ENCODE measurements at places on chromosomes 11 and 22.

DNA sequence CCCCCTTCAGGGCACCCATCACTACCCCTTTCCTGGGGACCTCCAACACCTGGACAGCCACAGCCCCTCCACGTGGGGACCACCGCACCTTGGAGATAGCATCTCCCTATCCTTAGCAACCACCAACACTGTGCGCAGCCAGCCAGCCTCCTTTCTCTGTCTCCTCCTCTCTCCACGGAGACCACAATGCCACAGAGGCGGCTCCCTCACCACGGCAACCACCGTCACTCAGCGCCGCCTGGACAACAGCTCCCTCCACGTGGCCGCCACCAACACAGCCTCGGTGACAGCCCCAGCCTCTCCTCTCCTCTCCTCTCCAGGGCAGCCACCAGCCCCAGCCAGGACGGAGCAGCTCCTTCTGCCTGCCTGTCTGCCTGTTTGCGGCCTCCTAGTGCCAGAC lies 10.5 kb downstream of the ELFN2 start:
- DNase-seq, result no peak

DNA sequence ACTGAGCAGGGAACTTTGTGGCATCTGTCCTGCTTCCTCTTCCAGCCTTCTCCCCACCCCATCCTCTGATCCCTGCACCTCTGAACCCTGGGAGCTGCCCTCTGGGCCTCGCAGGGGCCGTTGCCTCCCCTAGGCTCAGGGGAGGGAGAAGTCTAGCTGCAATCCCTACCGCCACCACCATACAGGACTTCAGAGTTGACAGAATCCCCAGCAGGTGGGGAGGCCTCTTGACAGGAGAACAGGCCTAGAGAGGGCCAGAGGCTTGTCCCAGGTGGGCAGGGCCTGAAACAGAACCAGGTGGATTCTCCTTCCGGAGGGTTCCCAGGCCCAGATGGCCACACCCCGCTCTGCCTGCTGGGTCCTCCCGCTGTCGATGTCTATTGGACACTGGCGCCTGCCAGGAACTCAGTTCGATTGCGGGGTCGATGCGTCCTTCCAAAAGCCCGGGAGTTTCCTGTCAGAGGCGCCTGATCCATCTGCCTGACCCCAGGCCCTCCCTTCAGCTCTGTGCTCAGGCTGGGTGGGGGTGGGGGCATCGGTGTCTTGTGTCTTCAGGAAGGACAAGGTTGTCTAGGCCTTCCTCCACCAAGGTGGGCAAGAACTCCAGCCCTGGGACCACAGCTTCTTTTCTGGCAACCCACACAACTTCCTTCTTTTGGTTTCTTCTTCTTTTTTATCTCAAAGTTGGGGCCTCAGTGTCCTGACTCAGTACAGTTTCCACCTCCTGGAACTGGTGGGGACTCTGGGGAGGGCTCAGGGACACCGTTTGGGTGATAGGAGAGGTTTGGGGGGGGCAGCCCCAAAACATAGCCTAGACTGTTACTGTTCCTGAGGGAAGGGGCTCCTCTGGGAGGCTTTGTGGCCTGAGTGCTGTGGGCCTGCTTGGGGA lies 6.4 kb downstream of the STARD10 start:
- DNase-seq, result peak; percentile 49

GRCh38 chr11:111303461-111303860 lies 5.1 kb downstream of the POU2AF3 start:
- DNase-seq, result no peak

GRCh38 chr11:31529701-31530100 lies 20.1 kb downstream of the ELP4 start:
- no peak for DNase-seq

DNA sequence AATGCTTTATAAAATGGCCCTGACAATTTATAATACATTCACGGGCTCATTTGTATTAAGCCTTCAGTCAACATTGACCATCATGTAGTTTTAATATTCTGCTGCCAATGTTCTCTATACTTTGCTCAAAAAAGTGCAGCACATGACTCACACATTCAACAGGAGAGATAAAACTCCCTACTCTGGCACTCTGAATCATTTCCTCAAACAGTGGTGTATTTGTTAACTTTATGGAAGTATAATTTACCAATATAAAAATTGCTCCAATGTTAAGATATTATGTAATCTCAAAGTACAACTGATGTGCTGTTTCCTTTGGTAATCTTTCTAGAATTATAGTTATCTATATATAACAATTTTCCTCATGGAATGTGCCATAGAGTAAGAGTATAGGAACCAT lies 39.9 kb downstream of the MAML2 start:
- no peak for DNase-seq

GRCh38 chr11:126510621-126511370 lies 155.3 kb downstream of the ST3GAL4 start:
- no peak for DNase-seq

GRCh38 chr11:1757861-1758610 lies 5.7 kb downstream of the CTSD start:
- DNase-seq, result no peak

- no peak for DNase-seq
Observed at GRCh38 chr22:21022507-21022906, 7.5 kb downstream of the P2RX6 start.

DNA sequence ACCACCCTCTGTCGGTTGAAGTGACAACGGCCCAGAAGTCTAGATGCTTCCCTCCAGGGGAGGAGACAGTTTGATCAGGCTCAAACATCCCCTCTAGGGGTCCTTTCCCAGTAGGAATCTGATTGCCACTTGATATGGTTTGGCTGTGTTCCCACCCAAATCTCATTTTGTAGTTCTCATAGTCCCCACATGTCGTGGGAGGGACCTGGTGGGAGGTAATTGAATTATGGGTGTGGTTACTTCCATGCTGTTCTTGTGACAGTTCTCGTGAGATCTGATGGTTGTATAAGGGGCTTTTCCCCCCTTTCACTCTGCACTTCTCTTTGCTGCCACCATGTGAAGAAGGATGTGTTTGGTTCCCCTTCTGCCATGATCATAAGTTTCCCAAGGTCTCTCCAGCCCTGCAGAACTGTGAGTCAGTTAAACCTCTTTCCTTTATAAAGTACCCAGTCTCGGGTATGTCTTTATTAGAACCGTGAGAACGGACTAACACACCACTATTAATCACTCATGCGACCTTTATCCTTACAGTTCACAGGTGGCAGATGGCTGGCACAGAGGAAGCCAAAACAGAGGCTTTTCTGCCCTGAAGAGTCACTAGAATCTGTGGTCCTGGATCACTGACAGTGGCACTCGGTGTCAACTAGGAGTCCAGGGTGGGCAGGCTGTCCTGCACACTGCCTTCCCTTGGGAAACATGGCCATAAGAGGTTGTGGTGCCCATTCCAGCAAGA lies 21.6 kb downstream of the ASPHD2 start:
- peak; percentile 21 for DNase-seq

- no peak for DNase-seq
Observed at GRCh38 chr22:17984114-17984513, 40.2 kb downstream of the MICAL3 start.

- DNase-seq, result no peak
Observed at GRCh38 chr11:21771097-21771496, 421.8 kb upstream of the ANO5 start.

- DNase-seq, result no peak
Observed at GRCh38 chr22:35531202-35531601, 9.4 kb upstream of the RASD2 start.

- no peak for DNase-seq
Observed at GRCh38 chr11:126229858-126230540, 18.4 kb downstream of the FAM118B start.

- no peak for DNase-seq
Observed at GRCh38 chr11:9855579-9856287, 191.9 kb downstream of the SWAP70 start.

DNA sequence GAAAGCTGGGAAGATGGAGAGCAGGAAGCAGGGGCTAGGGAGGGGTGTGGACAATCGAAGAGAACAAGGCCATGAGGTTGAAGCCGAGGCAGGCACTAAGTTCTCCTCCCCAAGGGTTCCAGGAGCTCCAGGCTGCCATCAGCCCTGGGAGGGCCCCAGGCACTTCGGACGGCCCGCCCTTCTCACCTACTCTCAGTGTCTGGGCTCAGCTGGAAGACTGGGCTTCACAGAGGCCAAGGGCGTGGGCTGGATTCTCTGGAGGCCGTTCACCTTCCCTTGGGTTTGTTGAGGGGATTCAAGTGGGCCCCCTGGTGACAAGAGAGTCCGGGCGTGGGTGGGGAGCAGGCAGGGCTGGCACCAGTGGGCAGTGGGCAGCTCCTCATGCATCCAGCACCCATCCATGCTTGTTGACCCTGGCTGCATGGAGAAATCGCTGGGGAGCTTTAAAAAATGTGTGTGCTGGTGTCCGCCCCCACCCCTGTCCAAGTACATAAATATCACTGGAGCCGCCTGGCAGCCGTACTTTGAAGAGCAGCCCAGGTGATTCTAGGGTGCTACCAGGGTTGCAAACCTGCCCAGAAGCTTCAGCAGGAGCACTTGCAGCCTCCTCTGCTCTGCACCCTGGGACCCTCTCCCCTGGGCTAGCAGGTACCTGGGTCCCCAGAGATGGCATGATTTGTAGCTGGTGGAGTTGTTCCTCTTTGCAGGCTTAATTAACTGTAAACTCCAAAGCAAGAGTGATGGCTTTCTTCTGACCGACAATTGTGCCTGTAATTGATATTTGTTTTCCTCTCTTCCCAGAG lies 74.3 kb downstream of the RTL6 start:
- DNase-seq, result no peak

GRCh38 chr11:93484716-93485115 lies 58.5 kb downstream of the SMCO4 start:
- no peak for DNase-seq

DNA sequence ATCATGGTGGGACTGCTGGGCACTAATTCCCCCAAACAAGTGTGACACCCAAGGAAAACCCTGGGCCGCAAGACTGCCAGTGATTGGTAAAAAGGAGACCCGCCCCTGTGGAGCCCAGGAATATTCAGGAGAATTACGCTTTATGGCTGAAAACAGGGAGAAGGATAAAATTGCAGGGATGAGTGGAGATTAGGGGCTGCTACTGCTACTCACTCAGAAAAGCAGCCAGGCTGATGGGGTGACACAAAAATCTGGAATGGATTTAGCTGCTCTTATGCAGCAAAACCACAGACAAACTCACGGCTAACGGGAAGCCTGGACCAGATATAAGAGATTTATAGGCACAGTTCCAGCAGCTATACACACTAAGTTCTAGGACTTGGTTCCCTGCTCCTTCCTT lies 4.4 kb upstream of the FBXO3 start:
- peak; percentile 67 for DNase-seq

DNA sequence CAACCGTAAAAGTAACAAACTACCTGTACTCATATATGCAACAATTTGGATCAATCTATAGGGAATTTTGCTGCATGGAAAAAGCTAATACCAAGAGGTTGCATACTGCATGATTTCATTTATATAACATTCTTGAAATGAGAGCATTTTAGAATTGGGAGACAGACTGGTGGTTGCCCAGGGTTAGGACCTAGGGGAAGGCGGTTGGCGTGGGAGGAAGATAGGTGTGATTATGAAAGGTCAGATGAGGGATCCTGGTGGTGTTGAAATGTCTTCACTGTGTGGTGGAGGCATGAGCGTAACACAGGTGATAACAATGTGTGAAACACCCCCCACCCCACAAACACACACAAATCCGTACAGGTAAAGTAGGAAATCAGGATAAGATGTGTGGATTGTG lies 176.6 kb upstream of the ZBED5 start:
- DNase-seq, result no peak

GRCh38 chr22:35749808-35750207 lies 32.1 kb downstream of the APOL5 start:
- DNase-seq, result no peak

DNA sequence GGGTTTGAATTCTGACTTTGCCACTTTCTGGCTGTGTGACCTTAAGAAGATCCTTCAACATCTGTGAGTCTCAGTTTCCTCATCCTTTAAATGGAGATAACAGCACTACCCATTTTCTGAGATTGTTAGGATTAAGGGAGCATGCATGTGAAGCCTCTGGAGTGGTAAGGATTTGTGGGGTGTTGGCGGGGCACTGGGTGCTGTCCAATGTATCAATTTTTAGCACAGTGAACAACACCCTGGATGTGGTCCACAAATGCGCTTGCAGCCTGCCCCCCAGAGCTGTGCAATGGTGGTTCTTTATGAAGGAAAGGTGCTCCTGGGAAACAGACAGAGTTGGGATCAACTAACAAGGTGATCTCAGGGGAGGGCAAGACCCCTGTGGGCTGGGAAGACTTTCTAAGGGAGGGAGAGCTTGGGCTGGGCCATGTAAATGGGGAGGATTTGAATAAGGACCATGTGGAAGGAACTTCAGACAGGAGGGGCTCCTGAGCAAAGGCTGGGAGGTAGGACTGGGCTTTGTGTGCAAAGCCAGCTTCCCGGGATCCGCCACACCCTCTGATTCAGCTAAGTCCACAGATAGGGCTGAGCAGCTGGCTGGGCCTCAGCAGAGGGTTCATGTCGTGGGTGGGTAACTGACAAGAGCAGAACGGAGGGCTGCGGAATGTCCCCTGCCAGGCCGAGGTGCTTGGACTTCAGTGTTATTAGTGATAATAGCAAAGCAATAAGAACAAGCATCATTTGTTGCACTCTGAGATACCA lies 22.7 kb upstream of the RASD2 start:
- DNase-seq, result no peak

GRCh38 chr22:25540908-25541660 lies 23.4 kb upstream of the GRK3 start:
- no peak for DNase-seq

DNA sequence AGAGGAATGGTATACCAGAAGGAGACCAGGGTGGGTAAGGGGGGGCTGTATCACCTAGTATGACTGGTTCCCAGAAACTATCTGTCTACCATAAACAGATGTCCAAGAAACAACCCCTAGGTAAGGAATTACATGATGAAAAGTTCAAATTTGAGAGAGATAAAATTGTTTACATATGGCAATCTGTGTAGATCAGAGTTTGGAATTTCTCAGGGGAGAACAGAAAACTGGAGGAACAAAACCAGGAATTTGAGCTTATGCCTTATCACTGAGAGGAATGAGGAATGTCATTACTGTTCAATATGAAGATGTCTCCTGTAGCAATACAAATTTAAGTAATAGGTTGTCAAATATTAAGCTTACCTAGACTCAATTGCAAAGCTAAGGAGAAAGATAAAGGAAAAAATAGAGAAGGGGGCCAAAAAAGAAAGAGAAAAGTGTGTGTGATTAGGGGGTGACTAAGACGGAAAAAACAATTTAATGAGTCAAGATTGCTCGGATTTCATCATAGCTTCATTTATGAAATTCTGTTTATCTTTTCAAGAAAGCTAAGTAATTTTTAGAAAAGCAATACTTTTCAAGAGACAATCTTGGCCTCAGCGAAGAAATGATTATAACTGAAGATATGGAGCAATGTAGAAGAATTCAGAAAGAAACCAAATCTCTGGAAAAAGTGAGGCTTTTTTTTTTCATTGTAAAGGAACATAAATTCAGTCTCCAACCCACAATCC lies 117.8 kb downstream of the APOL5 start:
- no peak for DNase-seq

Data from SK-N-DZ (cell line).